ENCODE measurements at places on chromosomes 1 and 21. TPM values are rescaled to one million over a fixed set of nuclear protein-coding genes. Genes with fewer than 3 reads are reported as not detected.
A peak's percentile ranks its signal among the peaks of the same experiment; 100 is the strongest.

DNA sequence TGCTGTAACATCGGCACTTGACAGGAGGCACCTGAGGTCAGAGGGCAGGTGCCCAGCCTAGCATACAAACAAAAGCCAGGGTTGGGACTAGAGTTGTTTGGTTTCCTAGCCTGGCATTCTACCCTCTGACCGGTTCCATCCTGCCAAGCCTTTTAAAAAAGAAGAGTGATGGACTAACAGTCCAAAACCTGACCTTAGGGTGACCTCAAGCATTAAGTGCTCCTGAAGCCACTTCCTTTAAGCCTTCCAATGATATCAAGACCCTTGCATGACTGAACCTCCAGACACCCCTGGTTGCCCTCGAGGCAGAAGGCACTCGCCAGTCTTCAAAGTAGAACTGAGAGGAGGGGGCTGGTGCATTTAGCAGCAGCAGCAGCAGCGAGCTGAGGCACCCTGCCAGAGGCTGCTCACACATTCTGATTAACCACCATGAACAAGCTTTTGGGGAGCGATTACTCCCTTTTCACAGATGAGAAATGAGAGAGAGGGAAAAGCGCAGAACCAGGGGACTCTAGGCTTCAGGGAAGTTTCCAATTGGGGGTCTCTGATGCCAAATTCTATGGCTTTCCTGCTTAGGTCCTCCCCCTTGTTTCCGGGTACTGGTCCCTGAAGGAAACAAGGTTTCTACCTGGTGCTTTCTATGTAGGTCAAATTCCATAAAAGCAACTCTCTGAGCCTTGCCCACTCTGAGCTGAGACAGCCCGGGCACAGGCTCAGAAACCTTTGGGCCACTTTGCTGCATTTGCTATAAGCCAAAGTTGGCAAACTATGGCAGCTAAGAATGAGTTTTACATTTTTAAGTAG is 9.2 kb downstream of the SLC2A1 start:
- no peaks in the 10 kb centered on the region for H3K27me3 ChIP-seq
- peaks cover 96% of the 10 kb centered on the region for H3K4me1 ChIP-seq
- no peak for DNase-seq
- no peak overlapping the region for H3K27ac ChIP-seq

DNA sequence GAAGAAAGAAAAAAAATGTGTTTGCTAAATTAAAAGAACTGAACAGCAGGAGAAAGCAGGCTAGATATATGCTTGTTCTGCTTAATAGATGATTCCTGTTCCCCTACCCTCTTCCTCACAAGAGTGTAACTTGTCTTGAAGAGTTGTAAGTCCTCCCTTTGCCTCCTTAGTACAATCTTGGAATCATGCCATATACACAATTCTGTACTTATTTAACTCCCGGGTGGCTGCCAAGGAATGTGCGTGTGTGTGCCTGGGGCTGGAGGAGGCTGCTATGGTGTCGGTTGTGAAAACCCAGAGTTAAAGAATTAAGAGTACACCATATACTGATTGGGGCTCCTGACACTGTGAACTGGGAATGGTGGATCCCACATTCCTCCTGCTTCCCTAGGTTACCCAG is 194.2 kb downstream of the SIPA1L2 start:
- H3K4me3 ChIP-seq, result no peak overlapping the region
- no peak overlapping the region for H3K27ac ChIP-seq
- no peaks in the 10 kb centered on the region for H3K27me3 ChIP-seq

- H3K4me3 ChIP-seq, result no peak overlapping the region
- no peak overlapping the region for H3K27ac ChIP-seq
- H3K27me3 ChIP-seq, result no peaks in the 10 kb centered on the region
- DNase-seq, result no peak
Measured at GRCh38 chr1:22654692-22655091, 1.7 kb downstream of the C1QB start.

GRCh38 chr1:67788238-67788790 is 45.0 kb downstream of the GNG12 start:
- no peaks in the 10 kb centered on the region for H3K36me3 ChIP-seq
- no peak overlapping the region for H3K4me3 ChIP-seq
- H3K4me1 ChIP-seq, result no peaks in the 10 kb centered on the region
- H3K27me3 ChIP-seq, result no peaks in the 10 kb centered on the region
- H3K27ac ChIP-seq, result no peak overlapping the region

Gene CAPZA1
- 244 TPM for total RNA-seq

GRCh38 chr1:158396646-158397045 is 2.6 kb downstream of the OR10T2 start:
- no peak overlapping the region for H3K27ac ChIP-seq
- no peak overlapping the region for H3K4me3 ChIP-seq
- H3K4me1 ChIP-seq, result no peaks in the 10 kb centered on the region
- DNase-seq, result no peak

- H3K4me1 ChIP-seq, result no peaks in the 10 kb centered on the region
- H3K27me3 ChIP-seq, result no peaks in the 10 kb centered on the region
- H3K4me3 ChIP-seq, result no peak overlapping the region
- peaks cover 24% of the 10 kb centered on the region for H3K36me3 ChIP-seq
- no peak overlapping the region for H3K27ac ChIP-seq
Measured at GRCh38 chr21:44958471-44959191, 18.8 kb downstream of the SLX9 start.

GRCh38 chr1:221841983-221842335 is 100.1 kb upstream of the DUSP10 start:
- DNase-seq, result no peak
- H3K4me1 ChIP-seq, result peaks cover 14% of the 10 kb centered on the region
- no peak overlapping the region for H3K4me3 ChIP-seq
- no peaks in the 10 kb centered on the region for H3K27me3 ChIP-seq
- H3K27ac ChIP-seq, result no peak overlapping the region
- no peaks in the 10 kb centered on the region for H3K36me3 ChIP-seq

Gene HSF2BP
- total RNA-seq, result 0.35 TPM

GRCh38 chr1:203726417-203726867 is 38.5 kb upstream of the LAX1 start:
- H3K27ac ChIP-seq, result no peak overlapping the region
- H3K27me3 ChIP-seq, result no peaks in the 10 kb centered on the region
- H3K4me3 ChIP-seq, result no peak overlapping the region
- H3K36me3 ChIP-seq, result peaks cover 92% of the 10 kb centered on the region

DNA sequence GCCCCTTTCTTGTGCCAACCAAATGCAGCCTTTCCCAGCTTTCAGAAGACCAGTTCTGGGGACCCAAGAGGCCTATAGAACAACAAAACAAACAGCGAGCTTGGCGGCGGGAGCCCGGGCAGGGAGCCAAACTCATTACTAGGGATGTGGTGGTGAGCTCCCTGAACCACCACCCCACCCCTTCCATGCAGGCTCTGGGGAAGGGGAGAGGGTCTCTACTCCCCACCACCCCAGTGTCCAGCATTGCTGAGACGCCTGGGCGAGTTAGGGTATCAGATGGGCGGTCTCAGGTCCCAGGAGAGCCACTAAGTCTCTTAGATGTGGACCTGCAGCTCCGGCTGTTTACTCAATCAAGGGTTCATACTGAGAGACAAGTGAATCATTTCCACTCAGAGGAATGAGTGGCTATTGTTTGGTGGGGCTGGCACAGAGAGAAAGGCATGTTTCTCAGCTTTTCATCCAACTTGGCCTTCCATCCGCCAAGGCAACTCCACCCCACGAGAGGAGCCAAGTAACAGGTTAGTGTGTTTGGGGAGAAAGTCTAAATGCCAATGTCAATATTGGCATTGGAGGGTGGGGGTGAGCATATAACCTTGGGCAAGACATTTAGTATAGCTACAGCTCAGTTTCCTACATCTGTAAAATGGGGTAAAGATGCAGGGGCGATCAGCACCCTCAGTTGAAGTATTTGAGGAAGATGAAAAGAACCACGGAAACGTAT is 40.9 kb downstream of the PLXNA2 start:
- no peak overlapping the region for H3K4me3 ChIP-seq
- H3K27ac ChIP-seq, result no peak overlapping the region
- H3K36me3 ChIP-seq, result no peaks in the 10 kb centered on the region
- DNase-seq, result no peak

Gene PRR9
- total RNA-seq, result not detected

DNA sequence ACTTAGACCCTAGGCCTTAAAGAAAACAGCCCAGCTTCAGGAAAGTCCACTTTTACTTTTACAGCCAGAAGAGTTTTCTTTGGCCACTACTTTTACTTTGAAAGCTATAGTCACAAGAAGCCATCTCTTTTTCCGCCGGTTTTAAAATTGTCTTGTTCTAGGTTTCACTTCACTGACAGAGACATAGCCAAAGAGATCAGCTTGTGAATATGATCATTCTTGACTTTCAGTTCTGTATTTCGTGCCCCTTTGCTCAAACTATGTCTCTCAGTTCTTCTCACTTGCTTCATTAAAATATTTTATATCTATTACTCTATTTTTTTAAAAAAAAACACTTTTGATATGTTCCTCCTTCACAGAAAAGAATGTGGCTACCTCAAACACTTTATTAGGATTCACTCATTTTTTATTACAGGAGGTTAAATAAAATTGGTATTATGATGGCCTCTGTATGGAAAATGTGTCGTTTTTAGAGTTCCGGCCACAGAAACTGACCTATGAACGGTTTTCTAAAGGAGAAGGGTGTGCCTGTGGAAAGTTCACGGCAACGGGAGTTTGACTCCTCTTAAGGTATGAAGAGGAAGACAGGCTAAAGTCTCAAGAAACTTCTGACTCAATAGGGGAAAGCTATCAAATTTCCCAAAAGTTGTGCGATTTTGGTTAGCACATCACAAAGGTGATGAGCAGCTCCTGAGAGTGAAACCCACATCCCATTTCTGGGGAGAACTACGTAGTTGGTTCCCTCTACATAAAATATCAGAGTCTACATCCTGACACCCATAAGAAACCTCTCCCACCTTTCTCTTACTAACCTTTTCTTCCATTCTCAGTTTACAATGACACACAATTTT is 1.2 kb downstream of the MCOLN2 start:
- no peak overlapping the region for H3K27ac ChIP-seq
- DNase-seq, result no peak
- H3K4me3 ChIP-seq, result peak overlapping the region; percentile 7
- peaks cover 18% of the 10 kb centered on the region for H3K4me1 ChIP-seq
- peaks cover 22% of the 10 kb centered on the region for H3K27me3 ChIP-seq

DNA sequence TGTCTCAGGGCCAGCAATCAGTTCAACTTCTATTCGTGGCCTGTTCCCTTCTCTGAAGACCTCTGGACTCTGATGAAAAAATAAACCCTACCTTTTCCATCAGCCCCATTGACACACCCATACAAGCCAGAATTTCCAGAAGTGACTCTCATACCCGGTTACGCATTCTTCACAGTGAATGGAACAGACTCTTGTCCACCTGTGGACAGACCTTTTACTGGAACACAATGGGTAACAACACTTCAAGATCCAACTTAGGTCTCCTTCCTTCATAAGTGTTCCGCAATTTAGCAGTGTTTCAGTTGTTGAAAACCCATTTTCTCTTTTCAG is 2.6 kb upstream of the NPL start:
- H3K27ac ChIP-seq, result no peak overlapping the region
- DNase-seq, result no peak
- H3K36me3 ChIP-seq, result no peaks in the 10 kb centered on the region
- peaks cover 17% of the 10 kb centered on the region for H3K4me1 ChIP-seq
- no peak overlapping the region for H3K4me3 ChIP-seq

- H3K4me3 ChIP-seq, result peak overlapping the region; percentile 91
- peak overlapping the region; percentile 83 for H3K27ac ChIP-seq
- peaks cover 63% of the 10 kb centered on the region for H3K4me1 ChIP-seq
- DNase-seq, result peak; percentile 65
- H3K27me3 ChIP-seq, result no peaks in the 10 kb centered on the region
Measured at GRCh38 chr1:230976825-230977747, 1.6 kb downstream of the TTC13 start.

Gene TMOD4
- 3.3 TPM for total RNA-seq

Gene RCOR3
- 73.9 TPM for total RNA-seq

Gene GPR3
- total RNA-seq, result 0.47 TPM

DNA sequence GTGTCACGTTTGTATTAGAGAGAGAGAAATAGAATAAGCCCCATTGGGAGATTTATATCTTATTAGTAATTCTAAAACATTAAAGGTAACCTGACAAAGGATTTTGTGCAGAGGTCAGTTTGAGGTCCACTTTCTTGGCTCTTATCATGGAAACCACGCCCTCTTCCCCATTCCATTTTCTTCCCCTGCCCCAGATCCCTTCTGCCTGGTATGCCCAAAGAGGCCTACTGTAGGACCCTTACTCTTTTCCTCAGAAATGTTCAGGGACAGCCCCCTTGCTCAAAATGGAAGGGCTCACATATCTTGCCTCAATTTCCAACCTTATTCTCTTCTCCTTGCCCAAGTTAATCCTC is 9.6 kb downstream of the CCDC185 start:
- H3K4me3 ChIP-seq, result no peak overlapping the region
- H3K4me1 ChIP-seq, result no peaks in the 10 kb centered on the region
- H3K27ac ChIP-seq, result no peak overlapping the region
- peaks cover 2% of the 10 kb centered on the region for H3K27me3 ChIP-seq

GRCh38 chr1:112674986-112675727 is 698 bp downstream of the MOV10 start:
- peak; percentile 24 for DNase-seq
- peaks cover 32% of the 10 kb centered on the region for H3K4me1 ChIP-seq

Gene EDARADD
- total RNA-seq, result 5.0 TPM

Gene FNBP1L
- 2.4 TPM for total RNA-seq

- H3K4me3 ChIP-seq, result no peak overlapping the region
- H3K4me1 ChIP-seq, result no peaks in the 10 kb centered on the region
- H3K27ac ChIP-seq, result no peak overlapping the region
- peaks cover 5% of the 10 kb centered on the region for H3K27me3 ChIP-seq
- no peak for DNase-seq
Measured at GRCh38 chr1:197806718-197807117, 31.4 kb upstream of the DENND1B start.

Gene PKP1
- not detected for total RNA-seq

GRCh38 chr21:27953340-27954045 is 986.6 kb upstream of the ADAMTS5 start:
- no peaks in the 10 kb centered on the region for H3K36me3 ChIP-seq
- H3K4me3 ChIP-seq, result no peak overlapping the region
- no peaks in the 10 kb centered on the region for H3K27me3 ChIP-seq
- no peak overlapping the region for H3K27ac ChIP-seq
- DNase-seq, result no peak

Gene GCSAML
- total RNA-seq, result 0.67 TPM

All from CD4-positive, CD25-positive, alpha-beta regulatory T cell (primary cell).